ENCODE measurements at places on chromosomes 1 and 21.

- no peak for DNase-seq
These were observed 14.7 kb downstream of the MSH4 start for GRCh38 chr1:75811211-75811981.

- no peak for DNase-seq
These were observed 105.9 kb upstream of the KCNK2 start for GRCh38 chr1:214976665-214977064.

DNA sequence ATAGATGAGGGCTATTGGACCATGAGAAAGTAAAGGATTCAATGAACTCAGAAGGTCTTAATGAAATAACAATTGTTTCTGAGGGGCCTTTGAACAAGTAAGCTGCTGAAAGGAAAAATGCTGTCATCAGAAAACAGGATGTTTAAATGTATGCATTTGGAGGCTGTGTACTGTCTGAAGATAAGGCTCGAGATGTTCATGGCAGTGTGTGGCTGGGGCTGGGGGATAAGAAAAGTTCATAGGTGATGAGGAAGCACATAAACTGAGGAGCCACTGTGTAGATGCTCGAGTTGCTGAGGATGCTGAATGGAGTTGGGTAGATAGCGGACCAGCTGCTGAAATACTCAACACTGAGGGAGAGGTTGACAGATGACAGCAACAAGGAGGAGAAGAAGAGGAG, 17.8 kb downstream of the THEM4 start:
- DNase-seq, result no peak

GRCh38 chr1:18738126-18738525, 107.5 kb downstream of the PAX7 start:
- no peak for DNase-seq

DNA sequence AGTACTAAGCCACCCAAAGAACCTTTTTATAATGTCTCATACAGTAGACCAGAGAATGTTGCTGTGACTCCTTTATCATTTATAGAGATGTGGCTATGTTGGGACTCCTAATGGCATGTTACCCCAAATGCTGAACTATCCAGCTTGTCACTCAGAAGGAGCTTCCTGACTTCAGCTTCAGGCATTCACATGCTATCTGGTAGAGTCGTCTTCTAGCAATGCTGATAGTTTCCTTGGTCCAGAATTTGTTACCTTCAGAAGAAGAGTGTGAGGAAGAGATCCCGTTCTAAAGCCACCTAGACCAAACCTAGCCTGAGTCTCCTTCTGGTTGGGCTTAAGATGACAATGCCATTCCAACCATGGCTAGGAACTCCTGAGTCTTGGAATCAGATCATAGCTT, 68.1 kb downstream of the OLFML2B start:
- no peak for DNase-seq

DNA sequence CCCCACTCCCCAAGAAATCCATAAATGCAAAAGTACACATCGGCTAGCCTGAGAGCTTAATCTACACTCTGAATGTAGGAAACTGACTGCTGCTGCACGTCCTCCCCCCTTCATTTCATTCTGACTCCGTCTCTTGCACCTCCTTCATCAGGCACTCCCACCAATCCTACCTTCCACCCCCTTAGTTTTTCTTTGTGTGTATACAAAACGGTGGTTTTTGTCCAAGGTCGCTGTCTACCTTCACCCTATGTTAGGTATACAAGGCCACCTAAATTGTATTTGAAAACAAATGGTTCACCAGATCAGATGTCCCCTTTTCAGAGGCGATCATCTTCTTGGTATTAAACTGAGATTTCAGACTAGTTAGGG, 1.9 kb downstream of the WDR26 start:
- peak; percentile 56 for DNase-seq

DNA sequence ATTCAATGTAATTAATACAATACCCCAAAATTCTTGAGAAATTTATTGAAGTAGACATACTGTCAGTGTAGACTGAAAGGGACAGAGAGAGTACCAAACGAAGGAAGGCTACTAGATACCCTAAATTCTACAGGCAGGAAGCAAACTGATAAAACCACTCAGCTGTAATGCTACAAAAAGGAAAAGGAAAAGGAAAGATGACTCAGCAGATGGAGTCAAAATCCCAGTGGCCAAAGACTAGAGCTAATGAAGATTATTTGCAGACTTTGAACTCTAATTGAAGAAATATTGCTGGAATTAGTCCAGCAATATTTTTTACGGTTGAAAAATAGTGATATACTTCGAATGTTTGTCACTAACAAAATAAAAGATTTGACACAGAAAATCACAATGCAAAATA, 671.9 kb downstream of the BRINP3 start:
- DNase-seq, result no peak

- DNase-seq, result no peak
These were observed 1.9 kb upstream of the KAZN start for GRCh38 chr1:14596591-14596990.

DNA sequence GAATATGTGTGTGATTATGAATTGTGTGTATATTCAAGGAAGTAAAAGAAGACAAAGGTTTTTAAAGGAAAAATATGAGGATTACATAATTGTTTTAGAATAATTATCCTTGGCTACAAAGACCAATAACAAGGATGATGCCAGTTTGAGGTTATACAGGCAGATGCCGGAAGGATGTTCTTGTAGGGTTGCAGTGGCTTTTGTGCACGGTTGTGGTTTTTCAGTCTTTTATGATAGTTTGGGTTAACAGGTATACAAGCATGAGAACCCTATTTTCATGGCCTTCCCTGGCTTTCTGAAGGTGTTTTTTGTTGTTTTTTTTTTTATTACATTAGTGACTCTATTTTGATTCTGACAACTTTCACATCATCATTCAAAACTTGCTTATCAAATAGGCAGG, 4.9 kb downstream of the CR2 start:
- DNase-seq, result peak; percentile 72

- DNase-seq, result no peak
These were observed 1.6 kb downstream of the PALMD start for GRCh38 chr1:99647490-99647889.

- no peak for DNase-seq
These were observed at the start of gene DRAXIN for GRCh38 chr1:11691302-11691914. DRAXIN (plus strand) TSS chr1:11691710; CDS start chr1:11706259, 14,549 bp downstream.

- no peak for DNase-seq
These were observed 43.2 kb upstream of the FMO2 start for GRCh38 chr1:171141688-171142415.

- DNase-seq, result no peak
These were observed 6.9 kb downstream of the TTC13 start for GRCh38 chr1:230971771-230972170.

DNA sequence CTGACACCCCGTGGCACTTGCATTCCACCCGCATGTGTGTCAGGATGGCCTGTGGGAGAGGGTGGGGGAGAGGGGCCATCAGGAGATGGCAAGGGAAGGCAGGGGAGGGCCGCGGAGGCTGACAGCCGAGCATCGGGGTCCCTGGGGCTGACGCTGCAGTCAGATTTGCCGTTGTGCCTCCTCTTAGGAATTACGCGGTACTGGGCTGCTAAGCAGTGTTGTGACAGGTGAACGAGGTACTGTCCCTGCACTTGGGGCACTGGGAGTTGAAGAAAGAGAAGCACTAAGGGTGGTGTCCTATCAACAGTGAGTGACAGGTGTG, 22.5 kb downstream of the WNT4 start:
- DNase-seq, result no peak

GRCh38 chr1:107785496-107786202, 179.3 kb downstream of the VAV3 start:
- DNase-seq, result no peak

- DNase-seq, result no peak
These were observed 14.6 kb downstream of the PALMD start for GRCh38 chr1:99660496-99660895.

- DNase-seq, result peak; percentile 28
These were observed 121.6 kb upstream of the SLC25A33 start for GRCh38 chr1:9417695-9418094.

DNA sequence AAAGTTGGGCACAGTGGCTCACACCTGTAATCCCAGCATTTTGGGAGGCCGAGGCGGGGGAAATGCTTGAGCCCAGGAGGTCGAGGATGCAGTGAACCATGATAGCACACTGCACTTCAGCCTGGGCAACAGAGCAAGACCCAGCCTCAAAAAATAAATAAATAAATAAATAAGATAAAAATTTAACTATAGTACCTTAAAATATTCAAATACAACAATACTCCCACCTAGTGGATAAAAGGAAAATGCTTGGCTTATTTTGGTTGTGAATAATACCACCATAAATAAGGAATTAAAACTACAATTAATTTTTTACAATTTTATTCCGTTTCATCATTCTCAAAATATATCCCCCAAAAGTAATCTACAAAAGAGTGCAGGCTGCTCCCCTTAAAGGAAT, 8.1 kb downstream of the PSMG1 start:
- DNase-seq, result no peak

GRCh38 chr1:230636575-230637148, 5.6 kb upstream of the COG2 start:
- DNase-seq, result no peak

DNA sequence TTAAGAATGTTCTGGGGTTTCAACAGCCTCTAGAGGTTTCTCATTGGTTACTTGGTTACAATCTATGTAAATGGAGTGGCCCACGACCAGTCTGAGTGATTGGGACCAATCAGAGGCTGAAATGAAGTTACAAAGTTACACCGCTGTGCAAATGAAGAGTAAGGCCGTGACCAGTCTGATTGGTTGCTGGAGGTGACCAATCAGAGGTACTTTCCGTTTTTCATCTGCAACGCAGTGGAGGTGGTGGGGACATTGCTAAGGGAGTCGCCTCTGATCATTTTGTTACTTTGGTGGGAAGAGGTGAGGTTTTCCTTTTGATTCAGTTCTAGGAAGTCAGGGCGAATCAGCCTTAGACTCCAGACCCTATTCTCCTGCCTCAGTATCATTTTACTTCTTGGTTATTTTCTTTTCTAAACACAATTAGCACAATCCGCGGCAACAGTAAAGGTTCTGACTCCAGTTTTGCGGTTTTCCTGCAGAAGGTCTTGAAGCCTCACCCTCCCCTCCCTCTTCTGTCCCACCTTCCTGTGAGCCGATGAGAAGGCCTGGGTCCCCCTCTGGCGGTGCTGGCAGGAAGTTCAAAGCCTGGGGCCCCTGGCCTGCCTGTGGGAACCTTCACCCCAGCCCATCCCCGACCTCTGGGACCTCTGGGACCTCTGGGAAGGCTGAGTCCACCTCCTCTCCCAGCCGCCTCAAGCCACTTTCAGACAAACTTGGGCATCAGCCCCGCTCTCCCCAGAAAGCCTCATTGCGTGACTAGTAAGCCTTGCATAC, 38.7 kb upstream of the TTC34 start:
- no peak for DNase-seq

- DNase-seq, result no peak
These were observed 80.7 kb downstream of the MRPL37 start for GRCh38 chr1:54280651-54281050.

DNA sequence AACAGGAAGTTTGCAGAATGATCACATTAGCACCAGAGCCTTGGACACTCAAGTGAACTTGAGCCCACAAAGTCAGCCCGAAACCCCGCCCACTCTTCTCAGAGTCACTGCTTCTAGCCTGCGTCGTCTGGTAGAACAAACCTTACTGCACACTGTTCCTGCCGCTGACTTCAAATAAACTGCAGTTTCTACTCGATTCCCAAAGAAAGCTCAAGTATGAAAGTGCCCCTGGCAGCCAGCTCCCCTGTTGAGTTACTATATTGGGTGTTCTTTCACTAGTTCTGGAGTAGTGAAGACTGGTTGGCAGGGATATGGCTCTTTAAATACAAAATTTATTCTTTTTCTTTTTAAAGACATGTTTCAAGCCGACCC, 164.7 kb downstream of the GALNT2 start:
- DNase-seq, result no peak

DNA sequence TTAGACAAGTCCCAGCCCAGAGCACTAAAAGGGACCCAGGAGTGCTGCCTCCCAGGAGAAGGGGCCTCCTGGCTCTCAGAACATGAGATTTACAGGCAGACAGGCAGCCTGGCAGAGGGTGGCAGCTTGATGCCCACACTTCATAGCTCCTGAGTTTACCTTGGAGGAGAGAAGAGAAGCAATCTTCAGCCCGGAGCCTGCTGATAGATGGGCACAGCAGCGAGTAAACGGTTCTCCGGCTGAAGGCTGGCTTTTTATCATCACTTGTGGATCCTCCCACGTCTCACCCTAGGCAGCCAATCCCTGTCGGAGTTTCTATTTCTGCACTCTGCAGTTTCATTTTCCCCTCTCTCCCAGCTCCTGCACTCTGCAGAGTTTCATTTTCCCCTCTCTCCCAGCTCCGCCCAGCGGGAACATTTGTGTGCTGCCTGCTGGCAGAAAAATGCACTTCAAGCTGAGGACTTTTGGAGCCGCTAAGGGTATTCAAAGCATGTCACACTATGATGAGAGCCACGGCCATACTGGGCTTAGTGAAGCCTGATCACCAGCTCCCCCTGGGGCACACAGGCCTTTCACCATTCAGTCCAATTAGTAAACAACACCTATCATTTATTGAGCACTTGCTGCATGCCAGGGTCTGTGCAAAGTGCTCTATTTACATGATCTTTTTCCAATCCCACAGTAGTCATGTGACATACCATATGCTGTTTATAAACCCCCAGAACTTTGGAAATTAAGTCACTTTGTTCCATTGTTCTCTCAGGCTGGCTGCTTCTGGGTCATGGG, at the start of gene IFI6:
Gene IFI6 (minus strand): TSS at position 229 of the 786 bp plus-strand sequence. CDS start 2,878 bp downstream, outside the sequence.
- peak; percentile 67 for DNase-seq

- DNase-seq, result no peak
These were observed 72.0 kb downstream of the GDAP2 start for GRCh38 chr1:117857418-117857817.

DNA sequence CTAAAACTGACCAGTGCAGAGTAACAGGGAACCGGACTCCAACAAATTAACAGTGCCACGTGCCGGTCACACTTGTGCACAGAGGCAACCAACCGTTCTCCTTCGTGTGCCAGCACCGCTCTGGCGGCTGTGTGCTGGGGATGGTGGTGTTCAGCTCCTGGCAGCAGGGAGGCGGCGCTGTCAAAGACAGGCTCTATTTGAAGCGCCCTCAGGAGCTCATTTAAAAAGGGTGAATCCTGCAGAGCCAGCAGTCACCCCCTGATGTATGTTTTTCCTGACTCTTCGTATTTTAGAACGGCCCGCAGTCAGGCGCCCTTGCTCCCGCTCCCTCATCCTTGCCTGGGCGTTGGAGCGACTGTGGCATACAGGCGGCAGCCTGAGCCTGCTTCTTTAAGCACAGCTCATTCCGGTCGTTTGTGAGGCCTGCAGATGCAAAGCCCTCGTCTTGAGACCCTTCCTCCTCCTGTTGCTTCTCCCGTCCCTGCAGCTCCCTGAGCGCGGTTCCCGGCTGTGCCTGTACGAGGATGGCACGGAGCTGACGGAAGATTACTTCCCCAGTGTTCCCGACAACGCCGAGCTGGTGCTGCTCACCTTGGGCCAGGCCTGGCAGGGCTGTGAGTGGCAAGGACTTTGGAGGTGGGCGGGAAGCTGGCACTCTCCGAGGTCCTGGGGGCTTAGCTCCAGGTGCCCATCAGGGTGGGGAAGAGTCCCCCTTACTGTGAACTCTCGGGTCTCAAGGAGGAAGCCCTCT, 1.1 kb downstream of the DFFB start:
- no peak for DNase-seq

- DNase-seq, result no peak
These were observed 2.8 kb downstream of the GALNT2 start for GRCh38 chr1:230069796-230070195.

- no peak for DNase-seq
These were observed 249.6 kb upstream of the BEND5 start for GRCh38 chr1:49026230-49026811.

- peak; percentile 48 for DNase-seq
These were observed 6.7 kb upstream of the WNT2B start for GRCh38 chr1:112501810-112502641.
